Calu3 (cell line): ENCODE measurements at places on chromosomes 1 and 21.

- no peaks in the 10 kb centered on the region for H3K27me3 ChIP-seq
- no peaks in the 10 kb centered on the region for H3K4me1 ChIP-seq
- H3K36me3 ChIP-seq = no peaks in the 10 kb centered on the region
- no peak overlapping the region for H3K27ac ChIP-seq
- no peak overlapping the region for H3K4me3 ChIP-seq
Observed at GRCh38 chr1:97159342-97159741, 437.8 kb downstream of the PTBP2 start.

DNA sequence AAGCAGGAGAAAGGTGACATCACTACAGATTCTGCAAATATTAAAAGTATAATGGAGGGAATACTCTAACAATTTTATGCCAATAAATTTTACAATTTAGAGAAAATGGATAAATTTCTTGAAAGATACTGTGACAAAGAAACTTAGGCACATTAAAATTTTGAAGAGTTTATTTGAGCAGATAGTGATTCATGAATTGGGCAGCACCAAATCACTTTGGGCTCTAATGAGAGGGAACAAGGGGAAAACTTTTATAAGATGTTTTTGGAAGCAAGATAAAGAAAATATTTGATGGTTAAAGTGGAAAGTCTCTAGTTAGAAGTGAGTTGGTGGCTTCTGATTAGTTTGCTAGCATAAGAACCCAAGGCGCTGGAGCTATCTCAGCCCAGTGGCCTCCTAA is 55.2 kb upstream of the FMN2 start:
- DNase-seq = no peak
- peaks cover 12% of the 10 kb centered on the region for H3K4me1 ChIP-seq
- H3K4me3 ChIP-seq = no peak overlapping the region
- H3K27ac ChIP-seq = no peak overlapping the region
- H3K27me3 ChIP-seq = no peaks in the 10 kb centered on the region

DNA sequence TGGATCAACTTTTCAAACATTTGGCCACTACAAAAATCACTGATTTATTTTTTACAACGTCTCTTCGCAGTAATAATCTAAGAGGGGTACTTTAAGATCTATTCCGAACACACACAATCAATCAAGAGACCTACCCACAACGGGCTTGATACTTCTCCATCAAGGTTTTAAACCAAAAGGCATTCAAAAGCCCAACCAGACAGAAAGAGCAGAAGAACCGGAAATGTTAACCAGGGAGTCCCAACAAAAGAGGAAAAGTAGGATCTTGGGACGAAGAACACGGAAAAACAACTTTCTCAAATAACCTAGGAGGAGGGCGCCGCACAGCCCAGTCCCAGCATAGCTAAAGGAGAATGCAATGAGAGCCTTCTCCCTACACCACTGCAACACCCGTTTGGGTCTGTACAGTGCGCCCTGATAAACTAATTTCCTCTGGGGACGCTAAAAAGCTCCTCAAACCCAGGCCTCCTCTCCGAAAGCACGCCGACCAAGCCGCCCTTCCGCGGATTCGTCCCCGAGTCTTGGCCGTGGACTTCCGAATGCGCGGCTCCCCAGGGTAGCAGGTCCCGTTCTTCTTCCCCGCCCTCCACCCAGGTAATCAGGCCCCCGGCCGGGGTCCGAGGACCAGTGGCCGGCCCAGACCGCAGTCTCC is 623 bp downstream of the RPL22 start:
- H3K36me3 ChIP-seq = peaks cover 54% of the 10 kb centered on the region
- no peaks in the 10 kb centered on the region for H3K27me3 ChIP-seq
- H3K4me3 ChIP-seq = peak overlapping the region; percentile 79
- peaks cover 19% of the 10 kb centered on the region for H3K4me1 ChIP-seq
- peak overlapping the region; percentile 87 for H3K27ac ChIP-seq

DNA sequence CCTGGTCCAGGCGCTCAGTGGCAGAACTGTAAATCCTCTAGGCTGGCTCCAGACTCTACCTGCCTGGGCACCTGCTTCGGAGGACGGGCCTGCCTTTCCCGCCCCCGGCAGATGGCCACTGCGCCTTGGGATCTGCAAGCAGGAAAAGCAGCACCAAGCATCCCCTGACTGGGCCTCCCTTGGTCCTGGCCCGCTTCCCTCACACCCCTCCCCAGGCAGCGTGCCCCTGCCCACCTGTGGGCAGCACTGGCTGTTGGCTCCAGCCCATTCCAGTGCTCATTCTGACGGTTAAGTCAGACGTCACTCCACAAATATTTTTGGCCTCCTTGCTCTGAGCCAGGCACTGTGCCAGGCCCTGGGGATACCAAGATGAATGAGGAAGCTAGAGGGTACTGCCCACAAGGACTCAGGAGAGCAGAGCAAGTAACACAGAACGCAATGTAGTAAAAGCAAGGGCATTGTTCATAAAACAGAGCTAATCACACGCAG is 22.0 kb upstream of the BLACAT1 start:
- peak overlapping the region; percentile 29 for H3K4me3 ChIP-seq
- peak overlapping the region; percentile 68 for H3K27ac ChIP-seq
- peaks cover 30% of the 10 kb centered on the region for H3K4me1 ChIP-seq
- H3K36me3 ChIP-seq = peaks cover 6% of the 10 kb centered on the region
- DNase-seq = peak; percentile 96

- DNase-seq = no peak
- peak overlapping the region; percentile 82 for H3K27ac ChIP-seq
- H3K4me3 ChIP-seq = peak overlapping the region; percentile 77
Observed at GRCh38 chr1:32743380-32744070, 41.0 kb upstream of the SYNC start.

DNA sequence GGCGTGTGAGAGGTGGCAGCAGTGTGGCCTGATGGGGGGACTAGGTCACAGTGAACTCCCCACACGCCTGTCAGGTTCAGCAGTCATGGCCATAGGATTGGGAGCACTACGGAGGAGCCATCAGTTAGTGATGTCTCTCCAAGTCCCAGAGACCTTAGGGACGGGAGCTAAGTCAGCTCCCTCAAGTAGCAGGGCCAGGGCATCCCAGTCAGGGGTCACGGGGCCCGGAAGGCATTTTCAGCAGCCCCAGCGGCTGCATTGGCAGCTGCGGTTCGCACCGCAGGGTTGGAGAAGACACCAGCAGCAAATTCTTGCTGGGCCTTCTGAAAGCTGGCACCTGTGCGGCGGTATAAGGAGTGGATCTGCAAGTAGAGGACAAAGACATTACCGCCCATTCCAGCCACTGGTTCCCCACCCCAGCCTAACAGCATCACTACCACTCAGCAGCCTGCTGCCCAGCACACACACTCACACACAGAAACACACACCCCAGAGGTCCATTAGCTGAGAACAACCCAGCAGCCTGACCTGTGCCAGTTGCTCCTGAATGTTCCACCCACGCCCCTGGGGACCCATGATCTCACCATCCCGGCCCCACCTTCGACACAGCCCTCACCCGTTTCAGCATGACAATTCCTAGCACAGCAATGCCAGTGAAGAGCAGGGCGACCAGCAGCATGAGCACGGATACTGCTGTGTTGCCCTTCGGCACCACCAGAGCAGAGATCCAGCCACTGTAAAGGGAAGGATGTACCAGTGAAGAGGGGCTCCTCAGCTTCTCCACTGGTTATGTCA is 972 bp upstream of the ENTREP3 start:
- DNase-seq = no peak
- peaks cover 29% of the 10 kb centered on the region for H3K4me1 ChIP-seq
- H3K27ac ChIP-seq = no peak overlapping the region
- peak overlapping the region; percentile 74 for H3K4me3 ChIP-seq
- no peaks in the 10 kb centered on the region for H3K27me3 ChIP-seq
- peaks cover 57% of the 10 kb centered on the region for H3K36me3 ChIP-seq

GRCh38 chr1:37015713-37016112 is 18.6 kb downstream of the GRIK3 start:
- H3K27ac ChIP-seq = no peak overlapping the region
- H3K27me3 ChIP-seq = peaks cover 83% of the 10 kb centered on the region
- no peak for DNase-seq
- no peaks in the 10 kb centered on the region for H3K36me3 ChIP-seq

DNA sequence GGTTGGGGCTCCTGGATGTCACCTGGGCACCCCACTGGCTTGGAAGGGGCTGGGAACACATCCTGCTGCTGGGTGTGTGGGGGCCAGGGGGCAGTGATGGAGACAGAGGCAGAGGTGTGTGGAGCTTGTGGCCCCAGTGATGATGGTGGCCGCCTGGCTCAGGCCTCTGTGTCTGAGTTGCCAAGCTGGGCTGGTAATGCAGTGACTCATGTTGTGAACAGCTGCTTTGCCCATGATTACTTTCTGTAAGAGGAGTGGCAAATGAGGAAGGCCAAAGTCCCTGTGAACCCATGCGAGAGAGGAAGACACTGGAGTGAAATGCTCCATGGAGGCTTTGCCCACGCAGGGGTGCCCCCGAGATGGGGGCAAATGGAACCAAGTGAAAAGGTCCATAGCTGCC is 86.8 kb downstream of the KCNJ6 start:
- no peak overlapping the region for H3K4me3 ChIP-seq
- no peak overlapping the region for H3K27ac ChIP-seq
- H3K36me3 ChIP-seq = no peaks in the 10 kb centered on the region
- H3K4me1 ChIP-seq = no peaks in the 10 kb centered on the region
- DNase-seq = peak; percentile 11

DNA sequence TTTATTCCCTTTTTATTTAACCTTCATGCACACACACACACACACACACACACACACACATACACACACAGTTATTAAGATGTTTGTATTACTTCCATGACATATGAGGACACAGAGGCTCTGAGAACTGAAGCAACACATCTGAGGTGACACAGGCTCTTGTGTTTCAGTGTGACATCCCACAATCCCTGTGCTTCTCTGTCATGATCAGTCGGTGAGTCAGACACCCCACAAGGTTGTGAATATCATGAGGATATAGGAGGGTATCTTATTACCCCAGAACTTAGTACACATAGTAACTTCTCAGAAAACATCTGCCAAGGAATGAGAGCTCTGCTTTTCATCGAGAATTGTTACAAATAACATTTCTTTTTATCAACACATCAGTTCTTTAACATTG is 459.3 kb downstream of the PLPP3 start:
- H3K27me3 ChIP-seq = no peaks in the 10 kb centered on the region
- H3K27ac ChIP-seq = no peak overlapping the region
- DNase-seq = no peak
- no peak overlapping the region for H3K4me3 ChIP-seq

GRCh38 chr1:167720965-167721616 is 691 bp upstream of the MPZL1 start:
- H3K27ac ChIP-seq = peak overlapping the region; percentile 88
- DNase-seq = peak; percentile 52
- peaks cover 33% of the 10 kb centered on the region for H3K4me1 ChIP-seq
- H3K36me3 ChIP-seq = peaks cover 23% of the 10 kb centered on the region
- H3K27me3 ChIP-seq = no peaks in the 10 kb centered on the region
- H3K4me3 ChIP-seq = peak overlapping the region; percentile 85

- peaks cover 35% of the 10 kb centered on the region for H3K27me3 ChIP-seq
- H3K27ac ChIP-seq = no peak overlapping the region
- no peaks in the 10 kb centered on the region for H3K36me3 ChIP-seq
- no peak for DNase-seq
Observed at GRCh38 chr1:29934255-29934772, 698.0 kb downstream of the PTPRU start.

DNA sequence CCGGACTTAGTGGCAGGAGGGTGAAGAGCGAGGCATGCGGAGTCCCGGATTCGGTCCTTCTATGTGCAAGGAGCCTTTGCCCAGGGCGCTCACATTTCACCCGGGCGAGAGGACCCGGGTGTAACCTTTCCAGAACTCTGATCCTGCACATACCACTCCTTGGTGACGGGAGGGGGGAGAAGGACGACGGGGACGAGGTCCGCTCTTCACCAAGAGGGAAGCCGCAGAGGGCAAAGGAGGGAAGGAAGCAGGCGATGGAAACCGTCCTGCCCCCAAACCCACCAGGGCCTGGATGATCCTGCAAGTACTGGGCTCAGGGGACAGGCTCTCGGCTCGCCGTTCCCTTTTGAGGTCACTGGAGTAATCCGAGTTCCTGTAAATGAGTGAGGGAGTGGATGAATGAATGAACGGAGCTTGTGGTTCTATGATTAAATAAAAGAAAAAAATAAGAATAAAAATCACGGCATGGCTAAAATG is 993 bp downstream of the SYPL2 start:
- H3K4me3 ChIP-seq = peak overlapping the region; percentile 55
- DNase-seq = no peak
- H3K27ac ChIP-seq = no peak overlapping the region
- no peaks in the 10 kb centered on the region for H3K36me3 ChIP-seq

- peaks cover 7% of the 10 kb centered on the region for H3K36me3 ChIP-seq
- no peak overlapping the region for H3K4me3 ChIP-seq
- peaks cover 16% of the 10 kb centered on the region for H3K4me1 ChIP-seq
- no peak overlapping the region for H3K27ac ChIP-seq
Observed at GRCh38 chr1:28986306-28986910, 72.0 kb downstream of the EPB41 start.

- peaks cover 4% of the 10 kb centered on the region for H3K4me1 ChIP-seq
- no peak overlapping the region for H3K4me3 ChIP-seq
- no peak for DNase-seq
- H3K36me3 ChIP-seq = no peaks in the 10 kb centered on the region
Observed at GRCh38 chr1:10781137-10781536, 15.3 kb downstream of the CASZ1 start.

- DNase-seq = no peak
- peaks cover 7% of the 10 kb centered on the region for H3K36me3 ChIP-seq
- no peak overlapping the region for H3K4me3 ChIP-seq
- peaks cover 11% of the 10 kb centered on the region for H3K4me1 ChIP-seq
- no peaks in the 10 kb centered on the region for H3K27me3 ChIP-seq
- no peak overlapping the region for H3K27ac ChIP-seq
Observed at GRCh38 chr1:112929979-112930378, 26.0 kb downstream of the SLC16A1 start.

DNA sequence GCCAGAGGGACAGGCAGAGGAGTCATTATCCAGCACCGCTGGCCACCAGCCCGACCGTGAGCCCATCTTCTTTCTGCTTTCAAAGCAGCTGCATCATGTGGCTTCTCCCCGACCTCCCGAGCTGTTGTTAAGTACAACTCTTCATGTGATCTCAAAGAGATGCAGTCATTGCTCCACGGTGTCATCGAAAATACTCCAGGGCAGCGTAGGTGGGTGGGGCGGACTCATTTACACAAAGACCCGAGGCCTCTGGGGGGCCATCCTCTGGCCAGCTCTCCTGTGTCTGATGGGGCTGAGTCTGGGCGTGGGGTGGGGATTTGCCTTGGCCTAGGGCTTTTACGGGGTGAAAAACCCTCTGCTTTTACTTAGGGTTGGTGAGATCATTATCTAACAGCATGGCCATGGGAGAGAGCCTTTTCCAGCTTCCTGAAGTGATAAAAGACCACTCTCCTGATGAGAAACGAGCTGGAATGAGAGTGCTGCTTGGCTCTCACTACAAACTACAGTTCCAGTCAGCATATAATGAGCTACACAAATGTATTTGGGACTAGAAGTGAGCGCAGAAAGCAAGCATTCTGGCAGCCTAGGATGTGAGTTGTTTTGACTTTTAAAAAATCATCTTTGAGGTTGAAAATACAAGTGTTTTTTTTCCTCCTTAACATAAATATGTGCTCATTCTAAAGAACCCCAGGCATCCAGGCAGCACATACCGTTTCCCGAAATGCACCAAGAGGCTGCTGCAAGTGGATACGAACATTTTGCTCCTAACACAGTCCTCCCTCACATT is 165.0 kb downstream of the RHOU start:
- peaks cover 15% of the 10 kb centered on the region for H3K27me3 ChIP-seq
- H3K4me3 ChIP-seq = no peak overlapping the region
- peaks cover 22% of the 10 kb centered on the region for H3K4me1 ChIP-seq
